Stimulated activated CD8-positive, alpha-beta memory T cell treated with anti-CD3 and anti-CD28 coated beads, Interleukin-4, amount 100 ng/mL, for 1 hour (primary cell): ENCODE measurements at places on chromosomes 3 and 15.

DNA sequence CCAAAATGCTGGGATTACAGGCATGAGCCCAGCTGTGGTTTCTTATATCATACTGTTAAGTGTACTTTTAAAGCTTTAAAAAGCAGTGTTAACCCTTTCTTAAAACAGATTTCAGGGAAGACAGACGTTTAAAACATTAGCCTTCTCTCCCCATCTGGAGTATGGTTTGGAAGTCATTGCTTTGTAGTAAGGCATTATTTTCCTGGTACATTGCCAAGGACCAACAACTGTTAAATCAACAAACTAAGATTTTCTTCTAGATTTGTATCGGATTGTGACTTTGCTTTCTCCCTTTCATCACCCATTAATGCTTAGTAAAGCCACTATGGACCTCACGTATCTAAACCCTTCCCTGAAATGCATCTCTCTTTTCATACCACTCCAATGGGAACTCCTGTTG lies 50.5 kb downstream of the UBE2E1 start:
- DNase-seq = no peak

DNA sequence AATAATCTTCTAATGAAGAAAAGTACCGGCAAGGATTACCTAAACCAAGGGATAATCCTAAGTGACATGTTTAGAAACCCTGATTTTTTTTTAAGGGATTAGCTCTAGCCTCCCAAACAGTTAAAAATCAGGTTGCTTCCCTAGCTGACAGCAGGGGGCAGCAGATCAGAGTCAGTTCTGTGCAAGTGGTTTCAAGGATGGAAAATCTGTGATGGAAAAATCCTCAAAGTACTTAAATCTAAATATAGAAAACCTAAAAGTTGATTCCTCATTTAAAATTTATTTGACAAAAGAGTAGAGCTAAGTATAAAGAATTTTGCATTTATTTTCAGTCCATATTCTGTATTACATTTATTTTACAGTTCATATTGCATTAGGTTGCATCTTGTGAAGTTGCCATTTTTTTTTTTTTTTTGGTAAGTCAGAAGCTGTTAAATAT lies 107.6 kb downstream of the PEX5L start:
- peak; percentile 9 for DNase-seq

GRCh38 chr3:42130329-42131070 lies 39.3 kb downstream of the TRAK1 start:
- DNase-seq = no peak

- no peak for DNase-seq
Observed at GRCh38 chr15:49273734-49274318, 103.8 kb downstream of the GALK2 start.

DNA sequence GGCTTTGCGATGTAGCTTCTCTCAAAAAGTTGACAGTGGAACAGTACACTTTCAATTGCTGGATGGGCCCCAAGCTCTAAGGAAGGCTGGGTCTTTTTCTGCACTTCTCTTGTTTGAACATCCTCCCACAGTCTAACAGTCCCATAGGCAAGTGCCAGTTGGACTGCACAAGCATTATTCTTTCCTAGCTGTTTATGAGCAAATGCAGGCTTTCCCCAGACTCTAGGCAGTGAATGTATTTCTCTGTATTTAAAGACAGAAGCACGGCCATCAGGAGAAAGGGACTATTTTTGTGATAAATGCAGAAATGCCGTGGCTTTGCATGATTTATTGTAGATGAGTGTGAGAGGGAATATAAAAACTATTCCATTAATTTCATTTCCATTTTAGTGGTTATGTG lies 539.3 kb upstream of the LMCD1 start:
- no peak for DNase-seq

- no peak for DNase-seq
Observed at GRCh38 chr3:147989344-147989743, 580.2 kb downstream of the ZIC1 start.

- no peak for DNase-seq
Observed at GRCh38 chr3:120683671-120684301, 1.7 kb upstream of the HGD start.

DNA sequence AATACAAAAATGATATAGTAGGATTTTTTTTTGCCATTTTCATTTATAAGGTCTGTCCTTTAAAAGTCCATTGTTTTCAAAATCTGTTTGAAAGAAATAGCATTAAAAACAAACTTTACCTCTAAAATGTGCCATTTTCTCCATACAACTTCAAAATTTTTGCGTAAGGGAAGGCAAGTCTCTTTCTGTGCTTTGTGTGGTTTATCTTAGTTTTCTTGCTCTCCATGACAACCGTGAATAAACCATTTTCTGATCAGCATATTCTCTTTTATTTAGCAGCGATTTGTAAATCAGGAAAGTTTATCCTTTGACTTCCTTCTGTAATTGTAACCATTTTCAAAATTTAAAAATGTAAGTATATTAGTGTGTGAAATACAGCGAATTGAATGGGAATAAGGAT lies 147.9 kb upstream of the CGNL1 start:
- no peak for DNase-seq

GRCh38 chr3:181534781-181535221 lies 176.9 kb upstream of the SOX2 start:
- DNase-seq = no peak

GRCh38 chr15:38168467-38169070 lies 84.1 kb upstream of the SPRED1 start:
- no peak for DNase-seq

GRCh38 chr3:146894406-146894805 lies 289.3 kb upstream of the PLSCR5 start:
- no peak for DNase-seq

GRCh38 chr15:29054171-29055045 lies 168.6 kb downstream of the APBA2 start:
- no peak for DNase-seq

DNA sequence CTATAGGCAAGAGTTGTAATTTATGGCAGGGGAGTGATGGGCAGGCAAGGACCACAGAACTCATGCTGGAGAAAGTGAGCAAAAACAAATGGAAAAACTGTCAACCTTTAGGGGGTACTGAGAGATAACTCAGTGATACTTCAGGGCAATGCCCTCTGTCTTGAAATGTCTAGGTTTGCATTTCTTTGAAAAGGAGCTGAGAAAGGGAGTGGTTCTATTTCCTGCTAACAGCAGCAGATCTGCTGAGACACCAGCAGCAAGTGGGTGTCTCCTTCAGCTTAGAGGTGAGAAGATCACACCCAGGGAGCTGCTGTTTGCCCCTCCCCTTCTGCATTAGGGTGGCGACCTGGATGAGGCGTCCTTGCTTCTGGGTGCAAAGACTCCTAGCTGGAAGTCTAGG lies 42.3 kb upstream of the XIRP1 start:
- no peak for DNase-seq

GRCh38 chr3:169232863-169233262 lies 430.6 kb downstream of the MECOM start:
- no peak for DNase-seq

DNA sequence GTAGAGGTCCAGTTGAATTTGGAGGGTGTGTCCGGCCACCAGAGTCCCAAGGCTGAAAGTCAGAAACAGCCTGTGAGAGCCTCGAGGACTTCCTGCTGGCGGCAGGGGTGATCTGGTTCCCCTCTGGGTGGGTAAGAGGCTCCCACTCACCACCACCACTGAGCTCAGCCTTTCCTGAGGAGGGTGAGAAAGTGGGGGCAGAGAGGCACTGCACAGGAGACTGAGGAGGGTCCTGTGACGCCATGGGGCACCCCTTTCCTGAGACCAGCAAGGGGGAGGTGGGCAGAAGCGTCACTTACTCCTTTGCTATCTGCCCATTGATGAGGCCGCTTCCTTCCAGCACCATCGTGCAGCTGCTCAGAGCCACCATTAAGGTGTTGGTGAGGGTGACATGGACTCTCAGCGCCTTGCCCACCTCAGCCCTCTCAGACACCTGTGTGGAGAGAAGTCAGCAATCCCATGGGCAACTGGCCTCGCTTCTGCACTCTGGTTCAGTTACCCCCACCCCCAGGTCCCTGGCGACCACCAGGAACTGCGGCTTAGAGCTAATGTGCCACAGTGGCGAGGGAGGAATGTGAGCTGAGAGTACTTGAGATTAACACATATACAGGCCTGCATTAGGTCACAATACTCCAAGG lies 10.0 kb upstream of the TGM5 start:
- DNase-seq = no peak
